NCI-H1092 (cell line): ENCODE measurements at places on chromosomes 16 and 17.

GRCh38 chr16:58433569-58433951 is 41.3 kb downstream of the GINS3 start:
- DNase-seq: no peak

DNA sequence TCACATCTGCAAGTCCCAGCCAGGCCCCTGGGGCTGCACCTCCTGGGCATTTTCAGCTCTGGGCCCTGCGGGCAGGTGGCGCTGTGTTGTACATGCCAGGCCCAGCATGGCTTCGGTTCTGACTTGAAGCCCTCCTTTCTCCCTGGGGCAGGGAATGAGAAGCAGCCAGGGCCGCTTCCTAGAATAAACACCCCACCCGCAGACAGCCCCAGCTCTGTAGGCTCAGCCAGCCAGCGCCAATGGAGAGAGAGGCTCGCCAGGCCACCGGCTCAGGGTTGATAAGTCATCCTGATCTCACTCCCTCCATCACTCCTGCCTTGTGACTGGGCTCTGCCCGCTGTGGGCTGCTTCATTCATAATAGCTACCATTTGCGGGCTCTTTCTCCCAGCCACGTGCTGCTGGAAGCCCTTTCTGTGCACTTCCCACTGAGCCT is 6.0 kb upstream of the GLIS2 start:
- peak; percentile 8 for DNase-seq

DNA sequence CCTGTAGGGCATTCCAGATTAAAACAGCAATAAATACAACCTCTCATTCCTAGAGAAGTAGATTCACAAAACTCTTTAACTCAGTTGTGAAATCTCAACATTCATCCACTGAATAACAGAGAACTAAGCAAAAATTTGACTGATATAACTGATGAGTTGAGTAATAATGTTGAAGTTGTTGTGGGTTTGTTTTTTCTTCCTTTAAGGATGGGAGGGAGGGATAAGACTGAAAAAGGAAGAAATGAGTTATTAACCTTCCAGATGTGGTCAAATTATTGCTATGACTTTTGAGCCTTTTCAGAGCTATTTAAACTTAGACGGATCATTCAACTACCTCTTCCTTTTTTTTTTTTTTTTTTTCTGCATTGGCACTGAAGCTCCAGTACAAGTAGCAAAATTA is 38.6 kb downstream of the SKAP1 start:
- no peak for DNase-seq

DNA sequence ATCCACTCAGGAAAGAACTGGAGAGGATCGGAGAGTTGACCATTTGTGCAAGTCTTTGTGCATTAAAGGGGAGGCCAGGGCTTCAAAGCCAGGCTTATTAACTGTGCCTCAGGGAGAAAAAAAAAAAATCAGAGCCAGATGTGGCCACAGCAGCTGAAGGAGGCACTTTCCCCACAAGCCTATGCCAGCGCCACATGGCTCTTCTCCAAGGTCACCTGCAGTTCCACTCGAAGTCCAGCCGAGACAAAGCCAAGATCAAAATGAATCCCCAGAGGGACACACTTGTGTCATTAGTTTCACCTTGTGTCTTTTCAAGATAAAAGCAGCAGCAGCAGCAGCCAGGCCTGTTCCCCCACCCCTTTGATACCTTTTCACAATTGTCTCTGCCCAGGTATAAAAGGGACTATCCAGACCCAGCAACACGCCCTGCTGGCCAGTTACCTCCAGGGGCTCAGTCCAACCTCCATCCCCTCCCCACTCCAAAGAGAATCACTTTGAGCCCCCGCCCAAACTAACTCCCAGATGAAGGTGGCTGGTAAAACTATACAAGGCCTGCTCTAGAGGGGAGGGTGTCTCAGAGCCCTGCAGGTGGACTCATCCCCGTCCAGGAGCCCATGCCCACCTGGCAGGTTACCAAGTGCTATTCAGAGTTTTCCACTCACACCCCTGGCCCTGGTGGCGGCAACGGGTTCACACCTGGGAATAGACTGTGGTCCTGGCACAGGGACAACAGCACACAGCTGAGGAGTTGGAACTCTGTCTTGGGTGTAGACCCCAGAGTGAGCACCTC is 29.2 kb downstream of the AXIN2 start:
- DNase-seq: peak; percentile 15

DNA sequence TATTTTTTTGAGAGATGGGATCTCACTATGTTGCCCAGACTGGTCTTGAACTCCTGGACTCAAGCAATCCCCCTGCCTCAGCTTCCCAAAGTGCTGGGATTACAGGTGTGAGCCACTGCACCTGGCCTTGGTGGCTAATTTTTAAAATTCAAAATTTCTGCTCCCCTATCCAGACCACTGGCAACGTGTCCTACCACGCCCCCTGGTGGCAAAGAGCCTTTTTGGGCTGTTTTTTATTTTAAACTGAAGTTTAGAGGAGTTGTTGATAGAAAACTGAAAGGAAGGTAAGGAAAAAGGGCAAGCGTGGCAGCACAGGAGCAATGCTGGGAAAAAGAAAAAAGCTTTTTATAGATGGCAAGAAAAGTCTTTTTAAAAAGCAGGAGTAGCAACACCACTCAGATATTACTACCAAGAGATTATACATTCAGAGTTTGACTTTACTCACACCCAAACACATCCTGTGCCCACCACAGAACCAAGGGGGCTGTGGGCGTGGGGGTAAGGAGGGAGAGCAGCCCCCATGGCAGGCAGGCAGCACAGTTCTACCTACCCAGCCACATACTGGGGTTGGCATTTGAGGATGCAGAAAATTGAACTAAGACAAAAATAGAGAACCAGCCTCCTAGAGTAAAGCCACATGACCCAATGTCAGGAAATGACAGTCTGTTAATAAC is 4.2 kb upstream of the MXRA7 start:
- no peak for DNase-seq

DNA sequence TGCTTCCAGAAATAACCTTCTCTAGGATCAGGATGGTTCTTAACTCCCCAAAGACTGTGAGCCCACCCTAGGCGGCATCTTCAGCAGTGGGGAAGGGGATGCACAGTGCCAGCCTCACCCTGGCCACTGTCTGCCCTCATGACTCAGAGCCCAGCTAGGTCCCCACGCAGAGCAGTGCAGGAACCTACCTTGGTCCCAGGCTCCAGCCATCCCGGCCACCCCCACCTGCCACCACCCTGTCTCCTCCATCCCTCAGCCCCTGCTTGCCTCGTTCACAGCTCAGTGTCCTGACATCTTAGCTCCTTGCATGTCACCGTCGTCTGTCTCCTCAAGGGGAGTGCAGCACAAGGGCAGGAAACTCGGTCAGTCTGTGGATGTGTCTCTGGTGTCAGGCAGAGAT is 16.1 kb upstream of the KRTAP17-1 start:
- no peak for DNase-seq

DNA sequence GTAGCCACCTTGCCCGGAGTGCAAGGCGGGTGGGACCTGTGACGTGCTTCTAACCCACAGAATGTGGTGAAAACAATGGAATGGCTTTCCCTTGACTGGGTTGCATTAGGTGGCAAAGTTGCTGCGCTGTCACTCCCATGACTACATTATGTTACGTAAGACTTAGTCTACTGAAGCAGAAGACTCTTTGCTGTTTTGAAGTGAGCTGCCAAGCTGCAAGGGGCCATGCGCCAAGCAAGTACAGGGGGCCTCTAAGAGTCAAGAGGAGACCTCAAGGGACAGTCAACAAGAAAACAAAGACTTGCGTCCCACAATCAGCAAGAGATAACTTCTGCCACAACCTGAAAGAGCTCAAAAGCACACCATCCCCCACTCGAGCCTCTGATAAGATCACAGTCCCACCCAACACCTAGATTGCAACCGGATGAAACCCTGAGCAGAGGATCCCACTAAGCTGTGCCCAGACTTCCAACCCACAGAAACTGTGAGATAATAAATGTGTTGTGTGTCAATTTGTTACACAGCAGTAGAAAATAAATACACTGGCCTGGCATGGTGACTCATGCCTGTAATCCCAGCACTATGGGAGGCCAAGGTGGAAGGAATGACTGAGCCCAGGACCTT is 16.5 kb downstream of the ANKRD11 start:
- no peak for DNase-seq

DNA sequence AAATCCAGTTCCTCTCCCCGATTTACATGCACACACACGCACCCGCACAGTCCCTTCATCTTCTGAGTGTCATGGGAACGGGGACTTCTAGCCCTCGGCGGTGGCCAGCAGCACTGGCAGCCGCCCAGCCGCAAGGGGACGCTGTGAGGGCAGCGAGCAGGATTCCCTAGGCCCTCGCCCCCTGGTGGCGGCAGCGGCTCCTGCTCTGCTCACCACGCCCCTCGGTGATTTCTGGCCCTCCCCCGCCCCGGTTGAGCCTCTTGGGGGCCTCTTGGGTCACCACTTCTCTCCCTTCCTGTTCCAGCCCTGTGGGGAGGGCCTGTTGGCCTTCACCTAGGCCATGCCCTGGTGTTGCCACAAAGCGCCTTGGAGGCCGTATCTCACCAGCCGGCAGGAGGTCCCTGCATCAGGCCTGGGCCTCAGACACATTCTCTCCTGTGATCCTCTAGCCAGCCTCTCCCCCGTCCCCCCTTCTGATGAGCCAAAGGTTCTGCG is 75.2 kb upstream of the KSR1 start:
- peak; percentile 43 for DNase-seq

DNA sequence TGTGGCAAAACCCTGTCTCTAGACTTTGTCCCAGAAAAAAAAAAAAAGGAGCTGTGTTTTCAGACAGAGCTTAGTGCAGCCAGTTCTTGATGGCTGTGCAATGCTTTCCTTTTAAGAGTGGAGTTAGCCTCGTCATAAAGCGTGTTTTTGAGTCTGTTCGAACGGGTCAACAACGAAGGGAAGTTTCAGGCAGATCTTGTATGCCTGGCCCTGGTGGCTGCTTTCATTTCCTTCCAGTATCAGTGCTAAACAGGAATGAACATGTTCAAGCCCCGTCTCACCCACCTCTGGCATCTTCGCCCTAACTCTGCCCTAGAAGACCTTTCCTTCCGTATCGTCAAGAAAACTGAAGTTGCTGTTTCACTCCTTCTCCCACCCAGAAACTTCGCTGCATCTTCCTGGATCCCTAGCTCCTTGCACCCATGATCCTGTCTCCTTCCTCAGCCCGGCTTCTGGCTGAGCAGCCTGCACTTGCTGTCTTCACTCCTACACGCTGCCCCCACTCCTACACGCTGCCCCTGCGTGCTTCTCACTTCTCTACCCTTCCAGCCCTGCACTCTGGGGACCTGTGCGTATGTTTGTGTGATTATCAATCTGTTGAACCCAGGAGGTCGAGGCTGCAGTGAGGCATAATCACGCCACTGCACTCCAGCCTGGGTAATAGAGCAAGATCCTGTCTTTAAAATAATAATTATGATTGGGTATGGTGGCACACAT is 55.3 kb downstream of the USP10 start:
- DNase-seq: no peak

DNA sequence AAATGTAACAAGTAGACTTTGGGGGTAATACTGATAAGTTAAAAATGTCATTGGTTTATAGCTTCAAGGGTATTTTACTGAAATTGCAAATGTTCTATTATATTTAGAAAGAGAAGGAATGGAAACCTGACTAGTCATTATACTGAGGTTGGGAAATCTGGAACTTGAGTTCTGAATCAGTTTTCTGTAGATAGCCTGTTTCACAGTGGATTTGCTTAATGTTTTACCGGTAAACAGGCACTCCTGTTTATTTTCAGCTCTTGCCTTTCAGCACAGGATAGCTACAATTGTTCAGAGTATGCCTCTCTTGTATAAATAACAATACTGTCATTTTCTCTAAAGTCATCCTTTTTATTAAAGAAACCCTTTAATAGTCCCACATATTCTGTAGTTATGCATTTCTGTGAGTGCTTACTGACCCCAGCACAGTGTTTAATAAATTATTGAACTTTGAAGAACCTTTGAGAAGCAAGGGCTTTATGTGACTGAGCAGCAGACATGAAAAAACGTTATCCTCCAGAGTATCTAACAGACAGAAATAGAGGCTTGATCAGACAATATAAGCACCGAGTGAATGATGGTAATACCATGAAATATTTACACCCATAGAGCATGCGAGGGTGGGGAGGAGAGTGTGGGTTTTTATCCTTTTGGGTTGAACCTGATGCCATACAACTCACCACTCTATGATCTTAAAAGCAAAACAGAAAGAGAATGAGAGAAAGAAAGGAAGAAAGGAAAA is 58.2 kb downstream of the FTO start:
- no peak for DNase-seq

DNA sequence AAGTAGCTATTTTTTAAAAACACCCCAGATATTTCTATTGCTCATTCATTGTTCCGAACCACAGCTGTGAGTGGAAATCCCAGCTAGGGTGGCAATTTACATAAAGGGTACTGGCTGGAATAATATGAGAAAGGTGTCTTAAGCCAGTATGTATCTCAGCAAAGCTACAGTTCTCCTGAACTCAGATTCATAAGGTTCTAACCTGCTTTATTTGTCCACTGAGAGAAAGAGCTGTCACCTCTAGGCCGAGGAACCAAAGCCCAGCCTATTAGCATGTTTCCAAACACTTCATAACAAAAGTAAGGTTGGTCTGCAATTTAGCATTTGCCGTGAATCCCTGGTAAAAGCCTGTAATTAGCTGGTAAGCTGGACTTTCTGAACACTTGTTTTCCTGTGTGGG is 57.0 kb upstream of the CLEC19A start:
- no peak for DNase-seq

DNA sequence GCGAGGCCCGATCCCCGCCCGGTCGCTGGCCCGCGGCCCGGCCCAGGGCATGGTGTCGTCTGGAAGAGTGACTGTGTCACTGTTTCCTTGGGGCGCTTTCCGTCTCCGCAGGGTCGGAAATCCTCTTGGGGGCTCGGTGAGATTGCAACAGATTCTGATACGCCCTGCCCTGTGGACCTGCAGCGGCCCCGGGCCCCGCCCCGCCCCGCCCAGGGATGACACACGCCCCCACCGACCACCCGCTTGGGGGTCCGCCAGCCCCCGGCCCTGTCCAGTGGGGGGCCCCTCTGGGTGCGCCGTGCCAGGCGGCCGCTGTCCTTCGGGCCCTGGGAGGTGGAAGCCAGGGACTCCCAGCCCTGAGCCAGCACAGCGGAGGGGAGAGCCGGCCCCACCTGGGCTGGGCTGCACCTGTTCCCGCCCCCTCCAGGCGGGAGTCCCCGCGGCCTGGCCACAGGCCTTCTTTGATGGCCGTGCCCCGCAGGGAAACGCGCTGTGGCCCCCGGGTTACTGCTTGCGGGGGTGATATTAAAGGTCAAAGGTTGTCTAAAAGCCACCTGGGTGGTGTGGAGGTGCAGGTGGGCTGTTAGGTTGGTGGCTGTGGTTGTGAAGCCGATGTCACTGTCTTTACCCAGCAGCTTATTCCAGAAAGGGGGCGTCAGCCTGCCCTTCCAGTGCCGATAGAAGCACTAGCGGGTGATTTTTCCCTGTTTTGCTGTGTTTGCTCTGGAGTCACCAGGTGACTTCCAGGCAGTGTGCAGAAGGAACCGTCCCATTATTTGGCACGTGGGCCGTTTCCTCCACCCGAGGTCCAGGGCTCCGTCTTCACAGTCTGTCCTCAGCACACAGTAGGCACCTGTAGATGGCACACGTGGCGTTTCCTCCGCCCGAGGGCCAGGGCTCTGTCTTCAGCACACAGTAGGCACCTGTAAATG is 752 bp downstream of the TBC1D24 start:
- no peak for DNase-seq

DNA sequence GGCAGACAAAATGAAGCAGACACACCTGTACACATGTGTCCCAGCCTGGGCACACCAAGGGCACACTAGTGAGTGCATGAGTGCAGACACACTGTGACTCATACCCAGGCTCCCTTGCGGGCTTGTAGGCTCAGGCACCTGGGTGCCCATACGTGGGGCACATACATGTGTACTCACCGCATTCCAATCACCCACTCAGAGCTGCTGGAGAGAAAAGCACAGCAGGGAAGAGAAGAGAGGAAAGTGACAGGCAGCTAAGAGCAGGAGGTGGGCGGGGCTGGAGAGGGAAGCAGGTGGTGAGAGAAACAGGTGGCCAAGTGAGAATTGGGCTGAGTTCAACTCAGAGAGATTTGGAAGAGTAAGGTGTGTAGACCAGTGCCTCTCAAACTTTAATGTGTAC is 54.0 kb downstream of the TMEM132E start:
- peak; percentile 25 for DNase-seq
